Progenitor cell of endocrine pancreas (in vitro differentiated cells): ENCODE measurements at places on chromosomes 1 and 21. TPM values are rescaled to one million over a fixed set of nuclear protein-coding genes. Genes with fewer than 3 reads are reported as not detected.

Gene PCNX2
- total RNA-seq = 33.6 and 37.0 TPM in 2 replicates

Gene PCAT6
- 5.6 and 5.7 TPM in 2 replicates for total RNA-seq

Gene AQP10
- total RNA-seq = 0.64 and 0.96 TPM in 2 replicates

Gene ZBTB8B
- 4.3 and 4.7 TPM in 2 replicates for total RNA-seq

Gene RCSD1
- 0.22 and 0.38 TPM in 2 replicates for total RNA-seq

Gene TPRG1L
- 30.7 and 31.4 TPM in 2 replicates for total RNA-seq

- DNase-seq = no peak
These were observed 47.7 kb downstream of the FCRL5 start for GRCh38 chr1:157504646-157505045.

DNA sequence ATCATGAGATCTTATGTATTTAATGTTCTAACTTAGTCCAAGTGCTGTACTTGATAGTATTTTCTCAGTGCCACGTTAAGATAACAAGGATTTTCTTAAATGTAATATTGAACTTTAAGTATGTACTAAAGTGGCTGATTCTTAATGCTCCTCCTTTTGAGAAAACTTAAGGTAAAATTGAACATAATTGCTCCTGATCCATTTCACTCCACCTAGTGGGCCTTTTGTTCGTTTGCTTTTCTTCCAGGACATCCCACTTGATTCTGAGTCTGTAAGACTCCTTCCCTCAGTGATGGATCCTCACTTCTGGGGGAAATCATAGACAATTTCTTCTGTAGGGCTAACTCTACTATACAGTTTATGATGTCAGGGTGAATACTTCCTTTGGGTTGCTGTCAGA, 173.1 kb downstream of the LMO4 start:
- no peak for DNase-seq

DNA sequence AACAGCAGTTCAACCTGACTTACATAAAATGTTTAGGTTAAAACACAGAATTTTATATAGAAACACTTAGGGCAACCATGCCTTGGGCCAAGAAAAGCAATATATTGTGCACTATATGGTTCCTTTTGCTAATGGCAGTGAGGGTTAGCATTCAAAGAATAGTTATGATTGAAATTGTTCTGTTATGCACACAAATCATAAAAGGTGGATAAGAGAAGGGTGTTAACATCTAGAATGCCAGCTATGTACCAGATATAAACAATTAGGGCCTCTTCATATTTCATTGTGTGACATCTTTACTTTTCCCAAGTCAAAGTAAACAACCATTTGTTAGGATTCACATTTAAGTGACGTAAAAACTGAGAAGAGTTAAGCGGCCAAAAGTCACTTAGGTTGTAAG, 308.0 kb upstream of the B3GALT2 start:
- no peak for DNase-seq

DNA sequence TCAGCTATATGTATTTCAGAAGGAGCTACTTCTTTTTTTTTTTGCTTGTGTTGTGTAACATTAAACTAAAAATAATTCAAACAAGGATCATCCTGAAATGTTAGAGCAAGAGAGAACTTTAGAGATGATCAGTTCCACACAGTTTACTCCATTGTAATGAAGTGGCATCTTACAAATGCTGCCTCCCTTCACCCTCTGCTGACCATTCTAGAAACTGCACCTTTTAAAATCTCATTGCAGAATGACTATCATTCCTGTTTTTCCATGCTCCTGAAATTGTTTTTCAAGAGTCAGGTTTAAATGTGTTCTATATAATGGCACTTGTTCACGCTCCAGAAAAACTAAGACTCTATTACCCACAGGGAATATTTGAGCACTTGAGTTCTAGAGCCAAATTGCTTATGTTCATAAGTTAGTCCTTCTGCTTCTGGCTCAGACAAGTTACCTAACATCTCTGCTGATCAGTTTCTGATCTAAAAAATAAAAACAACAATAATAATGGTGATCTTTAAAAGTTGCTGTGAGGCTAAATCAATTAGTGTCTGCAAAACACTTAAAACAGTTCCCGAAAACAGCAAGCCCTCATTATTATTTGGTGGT, 21.5 kb upstream of the SLC44A5 start:
- no peak for DNase-seq

- no peak for DNase-seq
These were observed 507.2 kb downstream of the LTN1 start for GRCh38 chr21:28485301-28486022.

DNA sequence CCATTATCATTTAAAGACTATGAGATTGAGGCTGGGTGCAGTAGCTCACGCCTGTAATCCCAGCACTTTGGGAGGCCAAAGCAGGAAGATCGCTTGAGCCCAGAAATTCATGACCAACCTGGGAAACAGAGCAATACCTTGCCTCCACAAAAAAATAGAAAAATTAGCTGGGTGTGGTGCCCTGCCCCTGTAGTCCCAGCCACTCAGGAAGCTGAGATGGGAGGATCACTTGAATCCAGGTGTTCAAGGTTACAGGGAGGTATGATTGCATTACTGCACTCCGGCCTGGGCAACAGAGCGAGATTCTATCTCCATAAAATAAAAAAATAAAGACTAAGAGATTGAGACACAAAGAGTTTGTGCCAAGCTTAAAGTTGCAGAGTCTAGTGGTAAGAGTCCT, 537.0 kb downstream of the DPYD start:
- DNase-seq = no peak

- DNase-seq = no peak
These were observed 197.6 kb upstream of the FOXD3 start for GRCh38 chr1:63124666-63125191.

DNA sequence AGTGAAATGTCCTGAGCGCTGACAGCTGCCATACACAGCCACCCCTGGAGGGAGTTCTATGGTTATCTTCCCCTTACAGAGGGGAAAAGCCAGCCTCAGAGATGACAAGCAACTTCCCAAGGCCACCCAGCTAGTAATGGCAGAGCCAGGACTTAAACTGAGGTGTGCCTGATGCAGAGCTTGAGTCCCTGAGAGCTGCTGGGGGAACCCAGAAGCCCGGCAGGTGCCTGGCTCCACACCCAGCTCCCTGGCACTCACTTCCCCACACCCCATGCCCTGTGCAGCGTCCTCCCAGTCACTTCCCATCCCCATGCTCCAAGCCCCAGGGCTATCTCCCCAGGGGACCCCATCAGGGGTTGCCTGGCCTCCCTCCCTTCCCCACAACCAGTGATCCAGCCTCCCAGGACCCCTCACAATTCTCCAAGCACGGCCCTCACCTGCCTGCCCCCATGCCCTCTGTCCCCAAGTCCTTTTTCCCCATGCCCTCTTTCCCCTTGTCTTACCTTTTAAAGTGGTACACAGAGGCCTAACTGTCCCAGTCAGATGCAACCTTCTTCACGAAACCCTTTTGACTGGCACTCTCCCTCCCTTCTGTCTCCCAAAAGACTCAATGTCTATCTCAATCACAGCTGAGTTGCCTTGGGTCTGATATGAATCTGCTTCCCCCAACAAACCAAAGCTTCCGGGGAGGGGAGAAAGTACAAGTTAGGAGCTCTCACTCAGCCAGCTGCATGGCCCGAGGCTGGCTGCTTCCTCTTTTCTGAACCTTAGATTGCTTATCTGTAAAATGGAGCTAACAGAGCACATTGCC, 39.8 kb upstream of the LRP8 start:
- no peak for DNase-seq

DNA sequence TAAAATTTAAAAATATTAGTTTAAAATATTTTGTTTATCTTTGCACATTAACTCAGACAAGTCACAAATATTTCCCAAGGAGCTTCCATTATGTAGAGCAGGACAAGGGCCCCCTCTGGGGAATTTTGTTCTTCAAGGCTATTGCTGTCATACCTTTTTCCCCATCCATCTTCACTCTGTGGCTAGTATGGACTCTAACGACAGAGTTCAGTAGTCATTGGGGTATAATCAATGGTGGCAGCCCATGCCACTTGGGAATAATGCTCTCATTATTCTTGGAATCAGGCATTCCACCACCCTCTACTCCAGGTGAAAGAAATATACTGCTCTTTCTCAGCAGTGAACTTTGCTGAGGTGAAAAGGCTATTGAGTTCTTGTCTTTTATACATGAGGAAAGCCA, 38.5 kb upstream of the ERO1B start:
- DNase-seq = no peak

GRCh38 chr1:11157394-11157793, 31.8 kb upstream of the ANGPTL7 start:
- DNase-seq = no peak

DNA sequence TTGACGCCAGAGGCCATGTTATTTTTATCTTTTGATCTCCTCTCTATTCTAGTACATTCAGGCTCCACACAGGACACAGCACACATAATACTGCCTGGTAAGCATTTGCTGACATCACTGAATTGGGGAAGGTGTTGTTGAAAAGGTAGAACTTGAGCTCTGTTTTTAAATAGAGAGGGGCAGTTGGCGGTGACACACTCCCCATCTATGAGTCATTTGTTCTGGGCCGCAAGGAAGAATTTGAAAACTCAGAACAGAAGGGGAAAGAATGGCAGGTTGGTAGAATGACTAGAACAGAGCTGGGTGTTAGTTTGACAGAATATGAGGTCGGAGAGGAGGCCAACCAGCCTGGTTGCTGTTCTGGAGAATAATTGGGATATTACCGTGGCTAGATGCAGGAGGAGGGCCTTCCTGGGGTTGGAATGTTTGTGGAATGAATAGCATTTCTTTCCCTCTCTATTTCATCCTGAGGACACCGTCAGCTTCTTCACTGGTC, 52.1 kb upstream of the ERRFI1 start:
- no peak for DNase-seq

- no peak for DNase-seq
These were observed 121.2 kb downstream of the DUSP10 start for GRCh38 chr1:221620437-221621384.

GRCh38 chr1:23417570-23417969, 7.0 kb downstream of the TCEA3 start:
- DNase-seq = no peak

DNA sequence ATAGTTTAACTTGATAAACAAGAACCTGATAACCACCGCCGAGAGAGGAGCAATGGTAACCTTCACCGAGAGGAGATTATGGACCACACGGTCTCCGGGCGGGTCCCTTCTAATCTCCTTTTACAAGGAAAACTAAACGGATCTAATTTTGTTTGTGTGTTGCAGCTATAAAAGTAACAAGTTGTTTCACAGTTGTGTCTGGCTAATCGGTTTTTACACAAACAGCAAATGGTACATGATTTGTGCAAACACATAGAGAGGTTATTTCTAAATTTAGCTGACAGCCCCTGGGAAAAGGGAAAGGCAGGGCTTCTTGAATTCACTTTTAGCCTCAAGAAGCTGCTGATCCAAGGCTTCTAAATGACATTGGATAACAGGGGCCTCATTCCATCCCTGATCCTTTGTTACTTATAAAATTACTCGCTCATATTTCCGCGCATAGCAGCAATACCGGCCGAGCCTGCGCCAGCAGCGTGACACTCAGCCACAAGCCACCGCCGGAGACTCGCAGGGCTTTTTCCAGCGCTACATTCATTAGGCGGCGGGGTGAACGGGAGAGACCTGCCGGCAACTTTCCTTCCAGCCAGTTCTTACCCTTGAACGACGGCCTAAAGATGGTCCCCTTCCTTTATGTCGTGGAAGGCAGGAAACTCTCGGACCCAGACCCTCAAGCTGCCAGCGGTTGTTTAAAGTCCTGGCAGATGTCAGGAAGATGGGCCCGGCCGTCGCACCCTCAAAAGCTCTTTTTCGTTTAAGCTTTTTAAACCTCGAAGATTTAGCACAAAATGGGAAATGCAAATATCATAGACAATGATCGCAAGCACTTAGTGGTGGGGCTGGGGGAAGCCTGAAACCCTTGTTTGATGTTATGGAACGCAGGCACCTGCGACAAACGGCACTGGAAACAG, 4.4 kb downstream of the FOXD3 start:
- DNase-seq = no peak

- DNase-seq = peak; percentile 75
These were observed 24.8 kb upstream of the TMEM51 start for GRCh38 chr1:15128520-15129313.

DNA sequence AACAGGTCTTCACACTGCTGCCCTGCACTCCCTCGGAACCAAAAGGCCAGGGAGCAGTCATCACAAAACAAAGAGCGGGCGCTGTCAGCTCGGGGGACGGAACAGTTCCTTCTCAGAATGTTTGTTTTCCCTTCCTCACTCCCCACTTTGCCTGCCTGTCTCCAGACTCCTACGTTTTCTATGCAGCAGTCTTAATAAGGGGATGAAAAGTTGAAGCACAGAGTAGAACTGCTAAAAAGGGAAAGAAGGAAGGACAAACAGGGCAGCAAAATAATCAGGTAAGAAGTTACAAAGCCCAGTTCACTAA, 738 bp upstream of the GPR161 start:
- no peak for DNase-seq

GRCh38 chr1:112961072-112961471, 5.1 kb upstream of the SLC16A1 start:
- no peak for DNase-seq

DNA sequence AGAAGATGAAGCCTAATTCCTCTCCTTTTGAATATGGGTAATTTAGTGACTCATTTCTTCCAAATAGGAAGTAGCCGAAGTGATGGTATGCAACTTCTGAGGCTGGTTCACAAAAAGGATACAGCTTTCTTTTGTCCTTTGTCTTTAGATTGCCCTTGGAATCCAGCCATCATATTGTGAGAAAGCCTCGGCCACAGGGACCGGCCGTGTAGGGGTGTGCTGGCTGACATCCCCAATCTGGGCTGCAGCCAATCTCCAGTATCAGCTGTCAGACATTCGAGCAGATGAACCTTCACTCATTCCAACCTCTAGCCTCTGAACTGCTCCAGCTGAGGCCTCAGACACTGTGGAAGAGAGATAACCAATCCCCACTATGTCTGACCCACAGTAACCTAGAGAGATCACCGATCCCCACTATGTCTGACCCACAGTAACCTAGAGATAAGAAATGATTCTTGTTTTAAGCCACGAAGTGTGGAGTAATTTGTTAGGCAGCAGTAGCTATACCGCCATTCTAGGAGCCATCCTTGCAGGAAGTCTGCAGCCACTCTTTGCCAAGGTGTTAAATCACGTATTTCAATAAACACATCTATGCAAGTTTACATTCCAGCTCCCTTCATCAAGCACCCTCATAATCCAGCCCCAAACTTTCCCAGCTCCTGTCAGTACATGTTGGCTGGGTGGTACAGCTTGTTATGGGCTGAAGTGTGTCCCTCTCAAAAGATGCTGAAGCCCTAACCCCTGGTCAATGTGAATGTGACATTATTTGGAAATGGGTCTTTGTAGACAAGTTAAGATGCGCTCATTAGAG, 2.9 kb upstream of the DIP2A start:
- DNase-seq = no peak

- no peak for DNase-seq
These were observed 685.0 kb downstream of the ADGRL2 start for GRCh38 chr1:82485591-82486369.

DNA sequence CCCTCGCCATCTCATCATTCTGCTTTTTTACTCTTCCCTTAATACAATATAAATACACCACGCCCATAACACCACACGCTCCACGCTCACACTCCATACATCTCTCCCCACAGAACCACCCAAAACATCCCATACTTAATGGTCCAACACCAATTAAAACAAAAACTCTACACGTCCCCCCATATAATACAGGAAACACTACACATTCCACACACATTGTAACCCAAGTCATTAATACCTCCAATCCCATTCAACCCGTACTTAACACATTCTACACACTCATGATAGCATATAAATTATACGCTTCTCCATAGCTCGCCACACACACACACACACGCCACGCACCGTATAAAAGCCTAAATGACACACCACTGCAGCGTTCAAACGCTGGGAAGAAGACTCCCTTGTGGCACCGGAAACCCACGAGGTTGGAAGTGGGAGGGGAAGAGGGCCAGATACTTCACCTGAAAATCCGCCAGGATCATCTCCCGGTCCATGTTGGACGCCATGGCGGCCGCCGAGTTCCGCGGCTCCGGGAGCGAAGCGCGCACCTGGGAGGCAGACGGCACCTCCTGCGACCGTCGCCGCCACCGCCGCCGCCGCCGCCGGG, 659 bp downstream of the FAF1 start:
- no peak for DNase-seq
